ENCODE measurements at places on chromosomes 4 and X.

DNA sequence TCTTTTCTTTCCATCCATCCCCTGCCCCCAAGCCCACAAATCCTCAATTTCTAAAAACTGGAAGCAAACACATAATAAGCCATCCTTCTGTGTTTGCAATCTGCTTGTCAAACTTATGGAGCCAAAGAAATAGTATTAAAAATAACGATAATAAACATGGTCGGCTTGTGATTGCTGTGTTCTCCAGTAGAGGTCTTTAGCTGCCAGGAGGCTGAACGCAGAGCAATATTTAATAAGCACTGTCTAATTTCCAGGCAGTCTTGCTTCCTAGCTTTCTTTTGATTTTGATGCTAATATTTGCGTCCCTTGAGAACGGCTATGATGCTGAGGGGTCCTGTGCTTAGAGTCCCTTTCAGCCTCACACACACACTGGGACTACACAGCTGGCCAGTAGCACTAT, 3.2 kb upstream of the HELT start:
- no peak for DNase-seq

- DNase-seq = no peak
Measured at GRCh38 chr4:54390670-54391069, 161.6 kb downstream of the PDGFRA start.

GRCh38 chr4:114606245-114606644, 7.6 kb downstream of the UGT8 start:
- no peak for DNase-seq

DNA sequence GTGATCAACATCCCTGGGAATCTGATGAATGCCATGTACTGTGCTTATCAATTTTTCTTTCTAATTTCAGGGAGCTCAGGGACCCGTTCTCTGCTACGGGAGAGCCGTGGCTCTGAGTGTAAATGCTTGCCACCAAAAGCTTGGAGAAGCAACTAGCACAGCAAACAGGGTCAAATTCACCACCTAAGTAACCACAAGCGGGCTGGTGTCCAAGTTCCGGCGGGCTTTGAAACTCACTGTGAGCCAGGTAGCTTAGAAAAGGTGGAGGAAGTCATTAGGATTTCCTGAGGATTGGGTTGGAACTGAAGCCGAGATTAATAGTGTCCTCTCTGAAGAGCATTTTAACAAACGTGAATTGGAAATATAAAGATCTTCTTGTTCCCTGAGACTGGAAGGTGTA, 87.2 kb downstream of the CLDN34 start:
- DNase-seq = no peak

GRCh38 chr4:26663888-26664287, 80.0 kb downstream of the TBC1D19 start:
- DNase-seq = no peak

DNA sequence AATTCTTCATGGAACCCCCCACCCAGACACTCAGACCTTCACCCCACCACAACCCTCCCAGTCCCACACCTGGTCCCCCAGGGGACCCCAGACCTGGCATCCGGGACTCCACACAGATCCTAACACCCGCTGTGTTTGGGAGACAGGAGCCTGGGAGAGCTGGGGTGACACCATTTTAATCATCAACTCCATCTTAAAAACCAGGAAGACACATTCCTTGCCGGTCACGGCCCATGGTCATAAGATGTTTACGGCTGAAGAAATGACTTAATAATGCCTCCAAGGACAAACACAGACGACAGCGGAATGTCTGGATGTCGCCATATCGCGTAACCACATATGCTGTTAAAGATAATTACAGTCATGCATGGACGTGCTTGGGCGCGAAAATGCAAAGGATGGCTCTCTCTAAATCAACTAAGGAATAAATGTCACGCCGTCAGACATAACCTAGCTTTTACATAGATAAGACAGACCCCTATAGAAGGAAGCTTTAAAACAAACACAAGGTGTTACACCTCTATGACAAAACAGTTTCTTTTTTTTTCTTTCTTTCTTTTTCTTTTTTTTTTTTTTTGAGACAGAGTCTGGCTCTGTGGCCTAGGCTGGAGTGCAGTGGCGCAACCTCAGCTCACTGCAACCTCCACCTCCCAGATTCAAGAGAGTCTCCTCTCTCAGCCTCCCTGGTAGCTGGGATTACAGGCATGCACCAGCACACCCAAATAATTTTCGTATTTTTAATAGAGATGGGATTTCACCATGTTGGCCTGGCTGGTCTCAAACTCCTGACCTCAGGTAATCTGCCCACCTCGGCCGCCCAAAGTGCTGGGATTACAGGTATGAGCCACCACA, 2.1 kb upstream of the DHRSX start:
- no peak for DNase-seq

DNA sequence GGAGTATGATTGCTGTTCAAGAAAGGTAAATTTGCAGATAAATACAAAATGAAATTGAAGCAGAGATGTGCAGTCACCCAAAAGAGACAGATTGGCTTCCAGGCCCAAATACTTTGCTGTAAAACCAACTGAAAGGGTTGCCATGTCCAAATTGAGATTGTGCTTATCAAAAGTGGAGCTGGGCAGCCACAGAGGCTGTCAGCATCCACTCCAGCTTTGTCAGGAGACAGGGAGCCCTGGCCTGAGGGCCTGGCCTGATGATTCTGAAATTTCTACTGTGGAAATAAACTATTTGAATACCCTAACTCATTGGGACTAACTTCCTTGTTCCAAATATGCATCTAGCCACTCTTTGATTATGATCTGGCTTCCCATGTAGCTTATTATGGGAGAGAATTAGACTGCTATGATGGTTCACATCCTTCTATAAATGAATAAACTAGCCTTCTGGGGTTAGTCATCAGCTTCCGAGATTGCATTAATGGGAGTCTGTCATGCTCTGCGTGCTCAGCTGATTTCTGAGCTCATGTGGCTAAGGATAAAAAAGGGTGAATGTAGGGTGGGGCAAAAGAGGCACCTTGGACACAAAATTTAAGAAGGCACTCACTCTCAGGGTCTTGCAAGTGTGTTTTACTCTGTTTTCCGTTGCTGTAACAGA, 48.2 kb downstream of the SLC34A2 start:
- DNase-seq = no peak

- DNase-seq = no peak
Measured at GRCh38 chrX:137101273-137101990, 67.6 kb upstream of the GPR101 start.

DNA sequence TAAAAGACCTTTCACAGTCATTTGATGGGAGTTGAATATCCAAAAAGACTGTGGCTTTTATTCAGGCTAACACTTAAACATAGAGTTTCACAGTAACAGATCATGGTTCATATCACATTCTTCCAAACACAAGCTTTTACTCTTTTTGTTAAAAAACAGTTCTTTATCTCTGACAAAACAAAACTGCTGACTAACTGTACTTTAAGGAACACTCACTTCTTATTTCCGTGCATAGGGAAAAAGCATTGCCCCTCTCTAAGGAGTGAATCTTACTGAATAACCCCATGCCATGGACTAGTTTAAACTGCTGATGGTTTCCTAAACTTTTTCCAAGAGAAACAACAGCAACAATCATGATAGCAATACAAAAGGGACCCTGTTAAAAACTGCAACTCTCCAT, 297.0 kb upstream of the INTU start:
- DNase-seq = no peak

- DNase-seq = no peak
Measured at GRCh38 chr4:10664408-10664807, 20.2 kb downstream of the CLNK start.

DNA sequence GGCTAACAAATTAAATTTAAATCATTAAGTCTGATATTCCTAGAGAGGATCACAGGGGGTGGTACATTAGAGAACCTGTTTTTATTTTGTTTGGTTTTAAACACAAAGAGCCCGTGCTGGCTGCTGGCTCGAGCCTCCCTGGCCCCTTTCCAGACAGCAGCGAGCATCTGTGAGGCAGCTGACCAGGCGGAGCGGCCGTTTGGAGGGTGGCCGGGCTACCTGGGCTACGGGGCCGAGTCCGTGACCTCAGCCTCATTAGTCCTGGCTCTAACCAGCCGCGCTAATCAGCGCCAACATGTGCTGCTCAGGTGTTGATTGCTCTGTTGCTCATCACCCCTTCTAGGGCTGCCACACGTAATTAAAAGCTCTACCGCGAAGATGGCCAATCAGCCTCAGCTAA, 35.3 kb downstream of the DCTD start:
- DNase-seq = no peak

GRCh38 chr4:25638806-25639205, 16.8 kb upstream of the SLC34A2 start:
- DNase-seq = no peak

DNA sequence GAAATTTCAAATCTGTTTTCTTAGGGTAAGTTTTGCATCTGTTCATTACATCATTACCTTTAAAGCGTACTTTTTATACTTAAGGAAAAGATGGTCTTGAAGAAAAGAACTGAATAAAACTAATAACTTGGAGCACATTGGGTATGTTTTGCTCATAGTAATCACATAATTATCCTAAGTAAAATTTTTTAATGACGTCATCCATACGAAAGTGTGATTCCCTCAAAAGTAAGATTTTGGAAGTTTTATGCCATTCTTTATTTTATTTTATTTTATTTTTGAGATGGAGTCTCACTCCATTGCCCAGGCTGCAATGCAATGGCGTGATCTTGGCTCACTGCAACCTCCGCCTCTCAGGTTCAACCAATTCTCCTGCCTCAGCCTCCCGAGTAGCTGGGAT, 1516.6 kb upstream of the TENM3 start:
- no peak for DNase-seq

DNA sequence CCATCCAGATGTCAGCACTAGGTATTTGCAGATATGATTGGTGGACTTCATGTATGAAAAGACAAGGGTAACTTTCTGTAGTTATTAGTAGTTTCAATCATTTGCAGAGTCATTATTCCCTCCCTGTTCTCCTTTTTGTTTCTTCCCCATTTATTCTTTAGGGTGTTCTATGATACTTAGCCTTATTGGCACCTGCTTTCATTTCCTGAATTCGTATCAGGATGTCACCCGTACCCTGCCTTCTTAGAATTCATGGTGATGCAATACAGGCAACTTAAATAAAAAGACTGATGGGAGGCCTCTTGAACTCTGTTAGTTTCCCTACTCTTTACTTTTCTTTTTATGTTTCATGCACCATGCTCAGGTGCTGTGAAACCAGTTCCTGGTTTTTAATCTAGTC, 24.2 kb downstream of the MAGED1 start:
- no peak for DNase-seq

- no peak for DNase-seq
Measured at GRCh38 chr4:139768366-139768765, 102.7 kb downstream of the MGST2 start.

- DNase-seq = no peak
Measured at GRCh38 chr4:145076469-145076855, 21.5 kb downstream of the ANAPC10 start.

GRCh38 chr4:113968473-113968872, 11.0 kb downstream of the ARSJ start:
- DNase-seq = no peak

- no peak for DNase-seq
Measured at GRCh38 chrX:115339441-115340025, 50.0 kb downstream of the LUZP4 start.

DNA sequence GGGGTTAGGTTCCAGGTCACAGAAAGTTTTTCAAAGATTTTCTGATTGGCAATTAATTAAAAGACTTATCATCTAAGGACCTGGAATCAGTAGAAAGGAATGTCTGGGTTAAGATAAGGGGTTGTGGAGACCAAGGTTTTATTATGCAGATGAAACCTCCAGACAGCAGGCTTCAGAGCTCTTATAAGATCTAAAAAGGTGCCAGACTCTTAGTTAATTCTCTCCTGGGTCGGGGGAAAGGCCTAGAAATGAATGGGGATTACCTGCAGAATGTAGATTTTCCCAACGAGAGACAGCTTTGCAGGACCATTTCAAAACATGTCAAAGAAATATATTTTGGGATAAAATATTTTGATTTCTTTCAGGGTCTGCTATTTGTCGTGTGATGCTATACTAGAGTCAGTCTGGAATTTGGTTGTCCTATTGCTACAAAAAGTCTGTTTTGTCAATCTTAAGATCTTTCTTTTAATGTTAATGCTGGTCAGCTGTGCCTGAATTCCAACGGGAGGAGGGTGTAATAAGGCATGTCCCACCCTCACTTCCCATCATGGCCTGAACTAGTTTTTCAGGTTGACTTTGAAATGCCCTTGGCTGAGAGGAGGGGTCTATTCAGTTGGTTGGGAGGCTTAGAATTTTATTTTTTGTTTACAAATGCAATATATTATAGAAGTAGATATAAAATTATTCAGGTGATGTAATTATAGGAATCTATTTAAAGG, 15.8 kb downstream of the EGF start:
- DNase-seq = no peak

GRCh38 chr4:187108845-187109244, 385.2 kb upstream of the FAT1 start:
- no peak for DNase-seq

- no peak for DNase-seq
Measured at GRCh38 chrX:9374555-9374954, 90.3 kb upstream of the TBL1X start.

- DNase-seq = no peak
Measured at GRCh38 chr4:143473334-143474126, 40.0 kb upstream of the SMARCA5 start.

- peak; percentile 1 for DNase-seq
Measured at GRCh38 chr4:97496298-97496873, 646.9 kb downstream of the STPG2 start.

- no peak for DNase-seq
Measured at GRCh38 chr4:183467246-183467645, 22.8 kb downstream of the CDKN2AIP start.

- no peak for DNase-seq
Measured at GRCh38 chr4:139726615-139727014, 61.0 kb downstream of the MGST2 start.

- no peak for DNase-seq
Measured at GRCh38 chrX:137998619-137999018, 432.7 kb downstream of the ZIC3 start.

GRCh38 chrX:120512627-120513026, 43.5 kb upstream of the LAMP2 start:
- no peak for DNase-seq

- no peak for DNase-seq
Measured at GRCh38 chr4:152563209-152563608, 27.3 kb upstream of the FBXW7 start.

DNA sequence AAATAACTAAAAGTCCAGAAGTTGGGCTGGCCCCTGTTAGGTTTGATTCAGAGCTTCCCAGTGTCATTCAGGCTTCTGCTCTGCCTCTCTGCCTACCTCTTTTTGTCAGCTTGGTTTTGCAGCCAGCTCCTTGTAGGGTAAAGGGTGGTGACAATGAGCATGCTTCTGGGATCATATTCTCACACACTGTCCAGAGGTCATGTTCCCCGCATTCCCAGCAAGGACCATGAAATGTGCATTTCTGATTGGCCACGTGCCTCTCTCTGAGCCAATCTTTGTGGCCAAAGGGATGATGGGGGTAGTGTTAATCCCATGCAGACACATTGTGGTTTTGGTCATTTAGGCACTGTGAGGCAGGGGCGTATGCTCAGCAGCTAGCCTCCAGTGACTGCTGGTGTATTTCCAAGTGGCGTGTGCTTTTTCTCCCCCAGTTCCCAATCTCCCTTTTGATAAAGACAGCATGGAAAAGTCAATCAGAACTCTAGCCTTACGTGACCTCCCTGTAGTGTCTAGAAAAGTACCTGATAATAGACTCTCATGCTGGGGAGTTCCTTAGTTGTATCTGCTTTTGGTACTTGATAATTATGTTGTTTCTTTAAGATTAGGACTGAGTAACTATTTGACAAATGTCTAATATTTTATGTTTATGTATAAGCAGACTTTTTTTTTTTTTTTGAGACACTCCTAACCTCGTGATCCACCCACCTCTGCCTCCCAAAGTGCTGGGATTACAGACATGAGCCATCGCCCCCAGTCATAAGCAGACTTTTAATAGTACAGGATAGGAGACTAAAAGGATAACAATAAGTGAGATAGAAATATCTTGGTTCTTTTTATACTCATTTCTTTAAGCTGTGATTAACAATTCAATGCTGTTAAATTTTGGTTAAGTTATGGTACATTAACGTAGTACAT, 57.8 kb downstream of the KIAA0232 start:
- DNase-seq = peak; percentile 36

Data from neural progenitor cell (in vitro differentiated cells).